ENCODE measurements at places on chromosomes 12 and 14. TPM values are rescaled to one million over a fixed set of nuclear protein-coding genes. Genes with fewer than 3 reads are reported as not detected.

THAP2 gene
- total RNA-seq = 4.9 TPM

ANP32D gene
- not detected for total RNA-seq

C12orf50 gene
- total RNA-seq = not detected

GPR162 gene
- 9.4 TPM for total RNA-seq

BATF gene
- 1.7 TPM for total RNA-seq
